GDM1 (cell line): ENCODE measurements at places on chromosomes 5 and 9.

DNA sequence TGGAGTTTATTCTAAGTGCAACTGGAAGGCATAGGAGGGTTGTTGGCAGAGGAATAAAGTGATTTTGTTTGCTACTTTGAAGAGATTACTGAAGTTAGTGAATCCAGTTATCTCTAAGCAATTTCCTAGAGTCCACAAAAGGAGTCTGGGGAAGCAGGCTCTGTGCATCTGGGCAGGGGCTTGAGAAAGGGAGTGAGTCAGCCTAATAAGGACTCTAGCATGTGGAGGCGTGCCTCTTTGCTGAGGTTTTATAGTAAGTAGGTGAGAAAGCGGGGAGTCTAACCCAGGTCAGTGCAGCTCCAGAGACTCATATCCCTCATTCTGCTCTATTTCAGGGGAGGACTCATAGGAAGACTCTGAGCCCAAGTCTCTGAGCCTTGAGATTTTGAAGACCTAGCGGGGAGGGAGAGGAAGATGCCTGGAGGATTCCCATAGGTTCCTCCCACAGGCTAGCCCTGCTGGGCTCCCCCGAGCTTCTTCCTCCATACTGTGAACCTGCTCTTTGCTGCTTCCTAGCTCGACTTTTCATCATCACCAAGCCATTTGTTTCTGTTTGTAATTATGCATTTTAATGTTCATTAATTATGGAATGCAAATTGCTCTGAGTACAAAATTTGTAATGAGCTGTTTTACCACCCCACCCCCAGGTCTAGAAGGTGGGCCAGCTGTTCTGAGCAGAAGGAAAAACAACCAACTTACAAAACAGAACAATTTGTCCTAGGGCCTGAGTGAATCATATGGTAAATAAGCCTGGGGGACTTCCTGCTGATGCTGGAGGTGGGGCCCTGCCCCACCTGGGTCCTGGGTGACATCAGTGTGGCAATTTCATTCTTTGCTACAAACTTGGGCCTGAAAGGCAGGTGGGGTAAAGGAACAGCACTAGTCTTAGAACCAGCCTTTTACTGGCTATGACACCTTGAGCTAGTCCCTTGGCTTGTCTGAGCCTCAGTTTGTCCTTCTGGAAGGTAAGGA lies 150.2 kb downstream of the TRIM32 start:
- DNase-seq, result no peak

DNA sequence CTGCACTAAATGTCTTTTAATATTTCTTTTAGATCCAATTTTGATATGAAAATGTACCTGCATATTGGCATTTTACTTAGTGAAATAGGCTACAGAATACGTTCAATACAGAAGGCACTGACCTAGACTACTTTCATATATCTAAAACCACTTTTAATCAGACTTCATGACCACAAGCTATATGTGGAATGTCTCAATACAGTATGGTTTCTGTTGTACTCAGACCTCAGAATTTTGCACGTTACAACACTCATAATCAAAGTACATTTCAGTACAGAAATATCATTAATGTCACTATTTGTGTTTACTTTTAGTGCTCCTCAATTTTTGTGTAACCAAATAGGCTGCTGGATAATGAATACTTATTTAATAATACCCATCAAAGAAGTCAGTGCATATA lies 74.8 kb downstream of the MEF2C start:
- DNase-seq, result no peak

DNA sequence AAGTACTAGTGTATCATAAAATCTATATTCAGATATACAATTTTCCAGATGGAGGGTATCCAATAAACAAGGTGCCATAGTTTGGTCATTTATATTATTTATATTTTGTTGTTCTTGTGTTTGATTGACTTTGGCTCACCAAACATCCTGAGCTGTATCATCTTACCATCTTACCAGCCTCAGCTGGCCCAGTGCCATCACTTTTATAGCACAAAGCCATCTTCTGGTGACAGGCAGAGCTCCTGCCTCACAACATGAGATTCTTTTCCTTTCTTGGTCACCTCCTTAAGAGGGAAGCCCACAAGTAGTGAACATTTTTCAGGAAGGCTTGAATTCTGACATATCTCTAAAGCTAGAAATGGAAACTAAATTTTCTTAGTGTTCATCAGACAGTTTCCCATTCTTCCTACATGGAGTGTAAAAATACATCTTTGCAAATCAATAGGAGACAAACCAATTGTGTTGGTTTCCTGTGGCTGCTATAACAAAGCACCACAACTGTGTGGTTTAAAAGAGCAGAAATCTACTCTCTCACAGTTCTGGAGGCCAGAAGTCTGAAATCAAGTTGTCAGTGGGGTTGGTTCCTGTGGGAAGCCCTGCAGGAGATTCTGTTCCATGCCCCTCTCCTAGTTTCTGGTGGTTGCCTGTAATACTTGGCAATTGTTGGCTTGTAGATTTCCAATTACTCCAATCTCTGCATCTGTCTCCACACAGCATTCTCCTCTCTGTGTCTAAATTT lies 341.8 kb downstream of the MAN2A1 start:
- DNase-seq, result no peak

- DNase-seq, result no peak
Measured at GRCh38 chr5:179314606-179315355, 30.5 kb downstream of the ADAMTS2 start.

DNA sequence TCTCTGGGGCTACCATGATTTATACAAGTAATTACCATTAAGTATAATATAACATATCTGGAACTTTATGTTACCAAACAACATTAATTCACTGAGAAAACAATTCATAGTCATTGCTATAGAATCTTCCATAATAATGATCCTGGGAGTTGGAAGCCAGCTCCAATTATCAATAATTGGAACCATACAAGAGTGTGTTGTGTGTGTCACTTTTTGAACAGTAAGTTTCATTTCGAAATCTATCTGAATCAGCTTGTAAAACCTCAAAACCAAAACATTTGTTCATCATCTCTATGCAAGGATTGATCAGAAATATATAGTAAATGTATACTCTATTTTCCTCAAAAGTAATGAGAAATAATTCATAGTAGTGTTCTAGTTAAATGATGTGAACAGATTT lies 348.1 kb downstream of the ARL15 start:
- no peak for DNase-seq

- no peak for DNase-seq
Measured at GRCh38 chr5:134561871-134562296, 36.4 kb downstream of the JADE2 start.

GRCh38 chr5:96963267-96963666 lies 27.4 kb downstream of the LNPEP start:
- DNase-seq, result no peak

GRCh38 chr9:34716711-34717110 lies 6.8 kb upstream of the CCL21 start:
- DNase-seq, result no peak

DNA sequence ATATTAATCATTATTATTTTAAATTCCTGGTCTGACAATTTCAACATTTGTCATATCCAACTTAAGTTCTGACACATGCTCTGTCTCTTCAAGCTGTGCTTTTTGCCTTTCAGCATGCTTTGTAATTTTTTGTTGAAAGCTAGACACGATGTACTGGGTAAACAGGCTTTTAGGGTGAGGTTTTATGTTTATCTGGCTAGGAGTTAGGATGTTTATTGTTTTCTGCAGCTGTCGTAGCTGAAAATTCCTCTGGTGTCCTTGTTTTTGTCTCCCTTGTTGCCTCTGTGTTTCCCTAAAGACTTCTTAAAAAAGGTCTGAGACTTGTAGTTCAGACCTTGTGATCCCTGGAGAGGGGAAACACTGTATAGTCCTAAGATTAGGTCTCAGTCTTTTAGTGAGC lies 20.6 kb downstream of the TUT7 start:
- DNase-seq, result no peak

GRCh38 chr9:95726756-95727155 lies 148.7 kb upstream of the ERCC6L2 start:
- DNase-seq, result no peak

DNA sequence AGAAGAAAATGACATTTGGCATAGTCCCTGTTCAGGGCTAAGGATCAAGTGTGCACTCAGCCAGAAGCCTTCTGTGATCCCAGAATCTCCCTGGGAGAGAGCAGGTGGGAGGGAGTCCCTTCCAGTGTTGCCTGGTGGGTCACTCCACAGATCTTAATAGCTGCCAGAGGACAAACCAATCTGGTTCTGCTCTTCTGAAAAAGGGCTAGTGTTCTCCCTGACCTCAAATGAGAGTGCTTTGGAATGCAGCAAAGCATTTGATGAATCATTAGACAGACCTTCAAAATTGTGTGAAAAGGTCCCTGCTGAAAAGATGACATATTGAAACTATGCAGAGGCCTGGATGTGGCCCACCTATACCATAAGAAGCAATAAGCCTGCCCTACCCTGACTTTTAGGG lies 339.7 kb downstream of the TMEM232 start:
- no peak for DNase-seq

GRCh38 chr9:27471366-27471765 lies 52.7 kb upstream of the IFNK start:
- no peak for DNase-seq

GRCh38 chr5:80414113-80414512 lies 6.2 kb downstream of the ZFYVE16 start:
- no peak for DNase-seq

DNA sequence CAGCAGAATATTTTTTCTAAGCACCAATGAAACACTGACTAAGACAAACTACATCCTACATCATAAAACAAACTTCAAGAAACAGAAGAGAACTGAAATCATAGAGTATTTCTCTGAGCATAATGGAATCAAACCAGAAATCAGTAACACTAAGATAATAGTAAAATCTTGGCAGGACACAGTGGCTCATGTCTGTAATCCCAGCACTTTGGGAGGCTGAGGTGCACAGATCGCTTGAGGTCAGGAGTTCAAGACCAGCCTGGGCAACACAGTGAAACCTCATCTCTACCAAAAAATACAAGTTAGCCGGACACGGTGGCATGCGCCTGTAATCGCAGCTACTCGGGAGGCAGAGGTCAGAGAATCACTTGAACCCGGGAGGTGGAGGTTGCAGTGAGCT lies 63.1 kb downstream of the RNF130 start:
- no peak for DNase-seq

- no peak for DNase-seq
Measured at GRCh38 chr9:14478175-14479162, 164.5 kb upstream of the NFIB start.

- DNase-seq, result no peak
Measured at GRCh38 chr9:115673599-115673998, 480.0 kb upstream of the PAPPA start.

- no peak for DNase-seq
Measured at GRCh38 chr9:71254592-71255277, 133.3 kb upstream of the TRPM3 start.

DNA sequence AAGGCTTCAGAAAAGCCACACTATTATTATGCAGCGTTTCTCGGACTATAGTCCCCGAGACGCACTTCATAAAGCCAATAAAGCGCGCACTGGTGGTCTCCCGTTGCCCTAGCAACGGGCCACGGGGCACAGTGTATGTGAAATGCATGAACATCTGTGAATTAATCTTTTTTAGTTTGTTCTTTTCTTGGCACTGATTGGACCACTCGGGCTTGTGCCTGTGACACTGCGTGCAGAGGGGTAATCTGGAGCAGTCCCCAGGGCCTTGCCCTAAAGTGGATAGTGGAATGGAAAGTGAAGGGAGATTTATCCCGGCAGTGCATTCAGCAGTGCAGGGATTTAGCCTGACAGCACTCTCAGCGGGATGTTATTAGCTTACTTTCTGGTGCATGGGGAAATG lies 92.1 kb downstream of the TLE4 start:
- DNase-seq, result no peak

DNA sequence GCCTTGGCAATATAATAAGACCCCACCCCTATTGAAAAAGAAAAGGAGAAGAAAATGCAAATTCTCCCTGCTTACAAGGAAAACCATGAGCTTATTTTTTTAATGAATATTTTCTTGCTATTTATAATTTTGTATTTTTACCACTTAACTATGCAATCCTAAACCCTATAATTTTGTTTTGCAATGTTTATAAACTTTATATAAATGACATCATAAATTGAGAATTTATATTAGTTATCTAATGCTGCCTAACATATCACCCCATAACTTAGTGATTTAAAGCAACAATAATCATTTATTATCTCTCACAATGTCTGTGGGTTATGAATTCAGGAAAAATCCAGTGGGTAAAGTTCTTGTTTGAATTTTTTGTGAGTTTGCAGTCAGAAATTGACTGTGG lies 369.1 kb downstream of the TAF11L14 start:
- no peak for DNase-seq

GRCh38 chr5:159817262-159818029 lies 98.8 kb upstream of the ADRA1B start:
- no peak for DNase-seq

DNA sequence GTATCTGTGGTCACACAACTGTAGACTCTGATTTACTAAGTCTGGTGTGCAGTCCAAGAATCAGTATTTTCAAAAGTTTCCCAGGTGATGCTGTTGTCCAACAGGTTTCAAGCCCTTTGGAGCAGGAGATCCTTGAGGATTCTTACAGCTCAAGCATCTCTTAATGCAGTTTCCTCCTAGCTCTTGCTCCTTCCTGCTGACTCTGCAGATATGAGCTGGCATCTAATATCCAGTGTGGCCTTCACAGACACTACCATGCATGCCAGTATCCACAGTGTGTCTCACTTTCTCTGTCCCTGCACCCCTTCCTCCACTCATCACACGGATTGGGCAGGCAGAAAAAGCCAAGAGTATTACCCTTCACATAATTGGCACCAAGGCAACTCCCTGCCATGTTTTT lies 182.2 kb upstream of the TNC start:
- no peak for DNase-seq

DNA sequence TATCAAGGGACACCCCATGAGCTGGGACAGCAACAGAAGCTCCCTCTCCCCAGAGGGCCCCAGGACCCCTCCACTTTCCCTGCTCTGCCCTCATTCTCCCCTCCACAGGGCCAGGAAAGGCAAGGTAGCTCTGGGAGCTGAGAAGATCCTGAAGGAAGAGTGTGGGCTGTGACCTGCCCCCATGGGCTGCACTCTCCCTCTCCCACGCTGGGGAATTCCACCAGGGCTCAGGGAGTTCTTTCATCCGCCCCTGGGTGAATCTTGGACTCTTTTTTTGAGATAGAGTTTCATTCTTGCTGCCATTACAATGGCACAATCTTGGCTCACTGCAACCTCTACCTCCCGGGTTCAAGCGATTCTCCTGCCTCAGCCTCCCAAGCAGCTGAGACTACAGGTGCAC lies 73.8 kb downstream of the C9orf50 start:
- no peak for DNase-seq

- DNase-seq, result no peak
Measured at GRCh38 chr5:107743373-107744000, 72.8 kb upstream of the EFNA5 start.

DNA sequence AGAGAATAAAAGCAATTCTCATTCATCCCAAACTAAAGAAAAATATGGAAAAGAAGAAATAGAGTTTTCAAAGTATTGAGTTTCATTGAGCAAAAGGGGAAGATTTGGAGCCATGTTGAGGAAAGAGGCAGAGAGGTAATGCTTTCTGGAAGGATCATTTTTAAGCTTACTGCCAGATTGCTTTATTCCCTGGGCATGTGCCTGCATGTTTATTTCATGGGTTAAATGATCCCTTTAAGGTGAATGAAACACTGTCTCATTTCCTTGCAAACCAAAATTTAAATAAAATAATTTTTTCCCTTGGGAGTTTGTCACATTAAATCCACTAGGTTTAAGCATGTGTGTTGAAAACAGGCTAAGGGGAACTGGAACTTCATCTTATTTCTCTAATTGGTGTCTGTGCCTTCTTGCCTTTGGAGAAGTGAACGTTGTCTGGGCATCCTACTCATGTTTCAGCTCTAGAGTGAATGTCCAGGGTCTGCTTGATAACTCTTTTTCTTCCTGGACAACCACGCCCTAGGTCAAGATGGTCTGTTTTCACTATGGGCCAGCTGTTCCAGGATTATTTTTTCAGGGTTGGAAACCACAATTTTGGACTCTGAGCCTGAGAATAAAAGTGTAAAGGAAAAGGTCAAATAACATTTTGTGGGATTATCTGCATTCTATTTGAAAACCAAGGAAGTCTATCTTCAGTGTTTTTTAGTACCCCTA lies 114.1 kb upstream of the ELL2 start:
- DNase-seq, result no peak
